ENCODE measurements at places on chromosomes 1 and 21.

DNA sequence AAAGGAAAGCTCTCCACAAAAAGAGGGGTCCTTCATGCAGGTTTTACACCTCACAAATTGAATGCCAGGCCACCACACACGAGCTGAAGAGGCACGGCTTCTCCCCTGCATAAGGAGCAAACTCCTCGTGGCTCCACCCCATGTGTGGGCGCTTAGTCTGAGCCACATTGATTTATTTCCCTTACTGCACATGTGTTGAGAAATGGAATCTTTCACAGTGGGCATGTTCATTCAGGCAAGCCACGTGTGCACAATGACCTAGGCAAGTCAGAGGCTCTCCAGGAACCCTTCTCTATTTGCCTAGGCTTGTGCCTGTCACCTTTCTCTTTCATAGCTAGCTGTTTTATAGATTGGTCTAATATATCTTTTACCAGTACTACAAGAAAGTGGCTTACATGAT is 120.5 kb downstream of the LTN1 start:
- DNase-seq: no peak

DNA sequence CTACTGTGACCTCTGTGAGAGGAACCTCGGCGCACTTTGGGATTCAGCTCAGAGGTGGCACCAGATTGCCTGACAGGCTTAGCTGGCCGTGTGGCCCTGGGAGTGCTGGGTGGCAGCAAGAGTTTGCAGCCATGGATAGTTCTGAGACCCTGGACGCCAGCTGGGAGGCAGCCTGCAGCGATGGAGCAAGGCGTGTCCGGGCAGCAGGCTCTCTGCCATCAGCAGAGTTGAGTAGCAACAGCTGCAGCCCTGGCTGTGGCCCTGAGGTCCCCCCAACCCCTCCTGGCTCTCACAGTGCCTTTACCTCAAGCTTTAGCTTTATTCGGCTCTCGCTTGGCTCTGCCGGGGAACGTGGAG is 67.5 kb downstream of the DISC1 start:
- no peak for DNase-seq

DNA sequence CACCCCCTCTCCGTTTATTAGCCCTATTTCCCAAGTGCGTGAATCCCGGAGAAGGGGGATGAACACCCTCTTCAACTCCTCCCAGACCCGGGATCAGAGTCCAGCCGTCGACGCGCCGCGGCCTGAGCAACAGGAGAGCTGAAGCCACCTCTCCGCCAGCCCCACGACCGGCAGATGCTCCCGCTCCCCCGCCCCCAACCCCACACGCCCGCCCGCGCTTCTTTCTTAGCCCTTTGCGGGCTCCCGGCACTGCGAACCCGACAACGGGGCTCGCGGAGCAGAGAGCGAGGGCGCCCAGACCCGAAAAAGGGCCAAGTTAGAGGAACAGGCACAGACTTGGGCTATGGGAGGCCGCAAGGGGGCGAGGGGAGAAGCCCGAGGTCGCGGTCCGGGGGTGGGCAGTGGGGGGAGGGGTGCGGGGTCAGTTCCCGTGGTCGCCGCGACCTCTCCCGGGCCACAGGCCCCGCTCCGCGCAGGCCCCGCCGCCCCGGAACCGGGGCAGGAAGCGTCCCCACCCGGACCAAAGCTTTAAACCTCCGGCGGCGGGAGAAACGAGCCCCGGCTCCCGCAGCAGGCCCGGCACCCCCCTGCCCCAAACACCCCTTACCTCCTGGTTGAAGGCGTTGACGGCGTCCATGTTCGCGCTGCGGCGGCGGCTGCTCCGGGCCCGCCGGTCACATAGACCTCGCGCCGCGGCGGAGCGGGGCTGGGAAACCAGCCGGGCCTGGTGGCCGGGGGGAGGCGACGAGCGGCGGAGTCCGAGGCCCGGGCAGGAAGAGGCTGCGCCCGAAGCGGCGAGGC is 662 bp downstream of the SCAF4 start:
- DNase-seq: peak; percentile 51

DNA sequence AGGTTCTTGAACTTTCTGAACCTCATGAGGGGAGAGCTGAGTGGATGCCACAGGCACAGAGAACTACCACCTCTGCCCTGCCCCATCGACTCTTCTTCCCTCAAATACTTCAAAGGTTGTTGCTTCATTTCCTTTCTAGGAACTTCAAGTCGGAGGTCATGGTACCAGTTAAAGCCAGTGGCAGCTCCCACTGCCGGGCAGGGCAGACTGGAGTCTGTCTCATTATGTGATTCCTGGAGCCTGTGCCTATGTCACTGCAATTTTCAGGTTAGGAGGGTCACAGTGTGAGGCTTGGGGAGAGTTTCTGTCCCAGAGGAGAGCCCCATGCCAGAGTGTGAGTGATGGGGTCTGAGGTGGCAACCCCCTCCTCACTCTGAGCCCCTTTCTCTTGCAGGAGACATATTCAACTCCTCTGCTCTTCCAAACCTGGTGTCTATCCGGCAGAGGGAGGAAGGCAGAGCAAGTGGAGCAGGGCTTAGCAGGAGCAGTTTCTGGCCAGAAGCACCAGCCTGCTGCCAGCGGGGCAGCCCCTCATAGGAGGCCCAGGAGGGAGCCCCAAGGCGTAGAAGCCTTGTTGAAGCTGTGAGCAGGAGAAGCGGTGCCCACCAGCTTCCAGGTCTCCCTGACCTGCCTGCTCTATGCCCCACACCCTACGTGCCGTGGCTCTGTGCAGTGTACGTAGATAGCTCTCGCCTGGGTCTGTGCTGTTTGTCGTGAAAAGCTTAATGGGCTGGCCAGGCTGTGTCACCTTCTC is 29.3 kb downstream of the CAMK1G start:
- no peak for DNase-seq

- DNase-seq: no peak
Measured at GRCh38 chr1:178500091-178500770, 3.5 kb upstream of the CLEC20A start.

DNA sequence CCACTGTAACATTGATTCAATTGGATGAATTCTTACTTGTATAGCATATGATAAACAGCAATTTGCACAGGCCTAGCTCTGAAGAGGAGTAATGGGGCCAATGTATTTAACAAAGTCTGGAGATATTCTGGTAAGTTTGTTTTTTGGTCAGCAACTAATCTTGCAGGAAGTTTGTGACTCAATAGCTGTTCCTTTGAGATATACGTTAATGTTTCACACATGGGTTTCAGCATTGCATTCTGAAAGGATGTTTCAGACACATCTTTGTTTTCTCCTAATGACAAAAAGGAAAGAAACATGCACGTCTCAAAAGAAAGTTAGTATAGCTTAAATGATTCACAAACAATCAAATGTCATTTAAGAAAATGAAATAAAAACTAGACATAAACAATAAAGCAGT is 49.0 kb downstream of the LTN1 start:
- DNase-seq: peak; percentile 70

GRCh38 chr1:241639623-241640148 is 483 bp downstream of the CHML start:
- DNase-seq: peak; percentile 53

GRCh38 chr1:59164371-59164770 is 132.5 kb upstream of the FGGY start:
- DNase-seq: no peak

- no peak for DNase-seq
Measured at GRCh38 chr1:192350356-192350755, 33.6 kb downstream of the RGS21 start.

GRCh38 chr1:179298952-179299351 is 5.4 kb downstream of the SOAT1 start:
- DNase-seq: no peak

- DNase-seq: no peak
Measured at GRCh38 chr1:185402930-185403329, 85.9 kb upstream of the IVNS1ABP start.

DNA sequence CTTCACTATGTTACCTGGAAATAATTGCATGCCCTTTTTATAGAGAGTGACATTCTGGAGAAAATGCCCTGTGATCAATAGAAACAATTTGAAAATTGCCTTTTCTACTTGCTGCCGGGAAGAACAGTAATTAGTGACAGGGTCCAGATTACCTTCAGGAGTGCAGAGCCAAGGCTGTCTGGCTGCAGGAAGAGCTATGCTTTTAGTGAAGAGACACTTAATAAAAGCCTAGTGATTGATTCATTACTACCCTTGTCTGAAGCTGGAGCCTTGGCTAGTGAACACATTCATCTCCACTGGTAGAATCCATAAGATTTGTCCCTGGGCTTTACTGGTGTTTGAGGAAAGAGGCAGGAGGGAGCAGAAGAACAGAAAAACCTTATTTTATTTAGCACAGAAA is 12.9 kb upstream of the DNASE2B start:
- no peak for DNase-seq

DNA sequence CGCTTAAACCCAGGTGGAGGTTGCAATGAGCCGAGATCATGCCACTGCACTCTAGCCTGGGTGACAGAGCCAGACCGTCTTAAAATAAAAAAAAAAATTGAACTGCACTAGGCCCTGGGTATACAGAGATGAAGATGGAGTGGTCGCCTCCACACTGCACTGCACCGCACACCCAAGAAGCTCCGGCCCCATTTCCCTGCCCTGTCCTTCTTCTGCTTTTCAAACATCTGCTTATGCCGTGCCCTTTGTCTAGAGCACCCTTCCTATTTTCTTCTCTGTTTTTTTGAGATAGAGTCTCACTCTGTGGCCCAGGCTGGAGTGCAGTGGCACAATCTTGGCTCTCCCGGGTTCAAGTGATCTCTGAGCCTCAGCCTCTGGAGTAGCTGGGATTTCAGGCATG is 17.4 kb downstream of the IQGAP3 start:
- no peak for DNase-seq

- DNase-seq: peak; percentile 25
Measured at GRCh38 chr1:18556364-18556763, 74.3 kb upstream of the PAX7 start.

- DNase-seq: no peak
Measured at GRCh38 chr1:25197982-25198662, 34.2 kb downstream of the SYF2 start.

DNA sequence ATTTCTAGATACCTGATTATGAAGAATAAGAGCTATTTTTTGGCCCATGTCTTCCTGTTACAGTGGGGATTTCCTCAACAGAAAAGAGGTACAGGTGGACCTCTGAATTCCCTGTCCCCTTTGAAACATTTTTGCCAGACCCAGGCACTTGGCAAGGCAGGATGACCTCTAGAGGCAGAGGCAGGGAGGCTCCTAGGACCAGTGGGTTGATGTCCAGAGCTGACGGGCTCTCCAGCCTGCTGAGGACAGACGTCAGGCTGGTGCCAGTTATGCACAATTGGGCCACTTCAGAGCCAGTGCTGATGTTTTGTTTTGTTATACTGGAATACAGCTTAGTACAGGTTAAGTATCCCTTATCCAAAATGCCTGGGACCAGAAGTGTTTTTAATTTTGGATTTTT is 18.5 kb upstream of the A3GALT2 start:
- peak; percentile 53 for DNase-seq

- peak; percentile 95 for DNase-seq
Measured at GRCh38 chr1:40344597-40344996, 27.5 kb upstream of the COL9A2 start.

Measured in iris pigment epithelial cell (primary cell).